ENCODE measurements at places on chromosomes 16 and 17. TPM values are rescaled to one million over a fixed set of nuclear protein-coding genes. Genes with fewer than 3 reads are reported as not detected.

The HOXB9 gene
- not detected for total RNA-seq

The SPNS3 gene
- total RNA-seq = not detected

The IGSF6 gene
- total RNA-seq = 1.3 TPM

The EARS2 gene
- total RNA-seq = 83.1 TPM

The NPIPB9 gene
- not detected for total RNA-seq

The KRTAP16-1 gene
- not detected for total RNA-seq

The EVPLL gene
- not detected for total RNA-seq

The ALOX12 gene
- total RNA-seq = not detected

The CFAP97D1 gene
- total RNA-seq = not detected

The RND2 gene
- total RNA-seq = 0.33 TPM

The PRR11 gene
- not detected for total RNA-seq

The TMEM238L gene
- total RNA-seq = not detected

The HIGD1B gene
- not detected for total RNA-seq

The ATP6V0A1 gene
- total RNA-seq = 35.5 TPM

The EVPL gene
- 13.0 TPM for total RNA-seq

The GLP2R gene
- 4.7 TPM for total RNA-seq

The SOX8 gene
- total RNA-seq = 2.6 TPM

The PPY gene
- total RNA-seq = 15.5 TPM

The SOX9 gene
- total RNA-seq = 47.5 TPM

The KRTAP17-1 gene
- total RNA-seq = not detected

The TAC4 gene
- total RNA-seq = not detected

The CCT6B gene
- total RNA-seq = 1.8 TPM
